A549 treated with CpdA at 1 μM for 4 hours (cell line): ENCODE measurements at places on chromosomes 16 and 17. TPM values are rescaled to one million over a fixed set of nuclear protein-coding genes. Genes with fewer than 3 reads are reported as not detected.

IRX3 gene
- total RNA-seq, result 3.2 to 4.8 TPM (median 4.4 TPM) in 5 replicates

HNF1B gene
- 26.3 to 30.4 TPM (median 27.5 TPM) in 5 replicates for total RNA-seq

KRTAP2-2 gene
- total RNA-seq, result not detected in 5 replicates

DLX3 gene
- 0.14 to 0.23 TPM (median 0.19 TPM) in 5 replicates for total RNA-seq

HID1 gene
- 6.6 to 8.5 TPM (median 7.2 TPM) in 5 replicates for total RNA-seq
